ENCODE measurements at places on chromosomes 16 and 17.

GRCh38 chr17:18161207-18162145 is 22.2 kb upstream of the ALKBH5 start:
- no peak for DNase-seq

- no peak for DNase-seq
Observed at GRCh38 chr16:81641395-81642106, 137.5 kb upstream of the PLCG2 start.

- no peak for DNase-seq
Observed at GRCh38 chr17:75695830-75696271, 25.4 kb upstream of the ITGB4 start.

- no peak for DNase-seq
Observed at GRCh38 chr16:83271970-83272575, 535.7 kb upstream of the HSBP1 start.

GRCh38 chr17:63631062-63631461 is 8.8 kb downstream of the MAP3K3 start:
- DNase-seq, result no peak

DNA sequence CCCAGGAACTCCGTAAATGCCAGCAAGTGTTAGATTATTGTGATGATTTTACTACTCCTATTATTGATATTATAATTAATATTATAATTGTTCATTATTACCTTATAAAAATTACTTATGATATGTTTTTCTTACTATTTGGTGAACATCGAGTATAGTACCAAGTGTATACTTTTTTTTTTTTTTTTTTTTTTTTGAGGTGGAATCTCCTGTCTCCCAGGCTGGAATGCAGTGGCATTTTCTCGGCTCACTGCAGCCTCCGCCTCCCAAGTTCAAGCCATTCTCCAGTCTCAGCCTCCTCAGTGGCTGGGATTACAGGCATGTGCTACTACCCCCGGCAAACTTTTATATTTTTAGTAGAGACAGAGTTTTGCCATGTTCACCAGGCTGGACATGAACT is 347.0 kb downstream of the WWOX start:
- no peak for DNase-seq

- no peak for DNase-seq
Observed at GRCh38 chr16:77548151-77548550, 113.3 kb upstream of the ADAMTS18 start.

- no peak for DNase-seq
Observed at GRCh38 chr16:82641336-82641984, 14.7 kb downstream of the CDH13 start.

DNA sequence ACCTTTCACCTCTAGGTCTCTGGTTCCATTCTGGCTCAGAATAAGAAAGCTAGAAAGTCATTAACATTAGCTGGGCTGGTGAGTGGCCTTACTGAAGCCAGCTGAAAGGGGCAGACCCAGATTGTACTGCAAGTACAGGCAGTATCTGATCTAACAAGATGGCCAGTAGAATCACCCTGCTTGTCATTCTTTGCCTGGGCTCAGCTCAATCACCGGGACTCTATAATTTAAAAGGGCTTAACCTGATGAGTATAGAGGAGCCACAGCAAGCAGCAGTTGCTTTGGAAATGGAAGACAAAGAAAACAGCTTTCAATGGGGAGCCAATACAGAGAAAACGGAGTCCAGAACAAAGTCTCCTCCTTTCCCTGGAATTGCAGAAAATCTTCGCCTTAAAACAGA is 13.6 kb downstream of the CDH8 start:
- DNase-seq, result no peak

DNA sequence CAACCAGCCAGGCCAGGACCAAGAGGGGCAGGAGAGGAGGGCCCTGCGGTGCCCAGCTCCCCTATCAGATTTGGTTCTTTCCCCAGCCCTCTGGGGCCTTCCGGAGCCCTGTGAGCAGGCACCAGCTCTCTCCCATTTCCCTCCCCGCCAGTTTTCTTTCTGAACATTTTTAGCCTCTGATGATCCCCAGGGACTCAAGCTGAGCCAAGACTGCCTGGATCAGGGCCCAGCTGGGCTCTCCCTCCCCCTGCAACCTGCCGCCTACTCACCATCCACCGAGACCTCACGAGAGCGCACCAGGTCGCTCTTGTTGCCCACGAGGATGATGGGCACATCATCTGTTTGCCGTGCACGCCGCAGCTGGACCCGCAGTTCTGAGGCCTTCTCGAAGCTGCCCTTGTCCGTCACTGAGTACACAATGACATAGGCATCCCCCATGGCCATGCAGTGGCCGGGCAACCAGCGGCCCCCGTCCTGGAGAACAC is 2.0 kb downstream of the RRAD start:
- no peak for DNase-seq

- no peak for DNase-seq
Observed at GRCh38 chr16:85716022-85716679, 27.4 kb upstream of the GINS2 start.

DNA sequence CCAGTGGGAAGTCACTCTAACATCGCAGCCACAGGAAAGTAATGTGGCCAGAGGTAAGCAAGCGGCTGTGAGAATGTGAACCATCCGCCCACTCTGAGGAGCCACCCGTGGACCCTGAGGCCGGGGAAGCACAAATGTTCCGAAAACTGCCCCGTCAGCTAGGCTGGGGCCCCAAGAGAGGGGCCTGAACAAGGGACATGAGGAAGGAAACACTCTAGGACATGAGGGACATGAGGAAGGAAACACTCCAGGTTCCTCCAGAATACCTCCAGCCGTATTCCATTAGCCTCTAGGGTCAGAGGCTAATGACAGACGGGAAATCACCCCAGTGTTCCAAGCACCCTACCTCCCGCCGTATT is 317 bp downstream of the TEFM start:
- no peak for DNase-seq

DNA sequence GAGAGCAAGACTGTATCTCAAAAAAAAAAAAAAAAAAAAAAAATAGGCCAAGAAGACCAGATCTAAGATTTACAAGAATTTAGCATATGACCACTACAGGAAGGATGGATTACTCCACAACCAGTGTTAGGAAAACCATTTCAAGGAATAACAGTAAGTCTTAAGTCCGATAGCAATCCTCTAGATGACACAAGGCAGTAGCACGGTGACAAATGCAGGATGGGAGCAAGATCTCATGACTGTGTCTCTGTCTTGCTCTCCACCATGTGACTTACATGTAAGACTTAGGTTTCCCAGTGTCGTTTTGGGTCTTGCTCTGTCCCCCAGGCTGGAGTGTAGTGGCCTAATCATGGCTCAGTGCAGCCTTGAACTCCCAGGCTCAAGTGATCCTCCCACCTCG is 27.8 kb downstream of the C16orf96 start:
- no peak for DNase-seq

- no peak for DNase-seq
Observed at GRCh38 chr17:70202840-70203239, 33.5 kb downstream of the KCNJ2 start.

- no peak for DNase-seq
Observed at GRCh38 chr17:2191227-2191626, 112.4 kb downstream of the SMG6 start.

- no peak for DNase-seq
Observed at GRCh38 chr16:24174957-24175356, 81.2 kb upstream of the CACNG3 start.

DNA sequence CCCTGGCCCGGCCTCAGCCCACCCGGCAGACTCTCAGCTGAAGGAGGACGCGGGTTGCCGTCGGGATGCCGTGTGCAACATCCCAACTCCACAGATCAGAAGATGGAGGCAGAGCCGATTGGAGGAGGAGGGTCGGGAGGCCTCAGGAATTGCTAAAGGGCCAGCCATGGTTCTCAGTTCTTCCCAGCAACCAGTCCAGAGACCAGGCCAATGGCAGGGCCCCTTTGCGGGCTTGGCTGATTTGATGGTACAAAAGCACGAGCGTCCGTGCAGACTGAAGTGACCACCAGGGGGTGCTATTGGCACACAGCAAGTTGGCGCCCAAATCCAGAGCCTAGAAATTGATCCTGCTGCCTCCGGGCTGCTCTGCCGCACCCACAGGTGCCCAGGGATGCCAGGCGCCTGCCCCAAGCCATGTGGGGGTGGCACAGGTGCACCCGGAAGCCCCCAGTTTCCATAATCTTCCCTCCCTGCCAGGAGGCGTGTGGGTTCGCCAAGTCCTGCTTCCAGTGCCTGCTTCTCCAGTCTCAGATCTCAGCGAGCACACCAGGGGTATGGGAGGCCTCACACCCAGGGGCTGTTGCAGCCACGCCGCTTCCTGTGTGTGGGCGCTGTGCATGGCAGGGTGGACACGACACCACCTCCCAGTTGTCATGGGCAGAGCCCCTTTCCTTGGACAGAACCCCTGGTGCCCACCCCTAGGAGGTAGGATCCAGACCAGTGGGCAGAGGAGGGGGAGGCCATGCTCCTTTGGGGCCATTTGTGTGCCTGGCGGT is 7.1 kb upstream of the TEX19 start:
- DNase-seq, result peak; percentile 59

GRCh38 chr17:75913537-75914210 is 9.0 kb upstream of the MRPL38 start:
- DNase-seq, result no peak

- no peak for DNase-seq
Observed at GRCh38 chr17:62126292-62126691, 61.2 kb upstream of the MED13 start.

- peak; percentile 56 for DNase-seq
Observed at GRCh38 chr17:29613352-29613837, 9.3 kb downstream of the CORO6 start.

DNA sequence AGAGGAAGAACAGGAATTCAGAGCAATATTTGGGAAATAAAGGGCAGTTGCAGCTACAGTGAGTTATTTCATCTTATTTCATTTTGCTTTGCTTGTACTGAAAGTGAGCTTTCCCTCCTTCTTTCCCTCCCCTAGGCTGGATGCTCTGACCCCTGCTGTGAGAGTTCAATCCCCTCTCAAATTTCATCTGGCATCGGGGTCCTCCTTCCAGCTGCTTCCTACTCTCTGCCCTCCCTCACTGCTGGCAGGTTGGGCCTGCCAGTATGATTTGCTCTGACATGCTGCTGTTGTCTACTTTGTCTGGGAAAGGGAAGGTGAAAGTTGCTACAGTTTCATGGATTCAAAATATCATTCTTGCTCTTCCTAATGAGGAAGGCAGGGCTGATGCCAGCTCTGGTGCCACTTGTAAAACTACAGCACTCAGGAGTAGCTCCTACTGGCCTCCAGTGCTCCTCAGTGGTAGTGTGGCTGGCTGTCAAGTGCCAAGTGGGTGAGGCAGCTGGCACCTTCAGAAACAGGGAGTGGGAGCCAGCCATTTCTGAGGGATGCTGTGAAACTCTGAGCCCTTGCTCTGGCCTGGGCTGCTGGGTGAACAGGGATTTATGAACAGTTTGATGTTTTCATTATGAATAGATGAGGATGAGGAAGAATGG is 408.6 kb downstream of the HAPSTR1 start:
- DNase-seq, result no peak

DNA sequence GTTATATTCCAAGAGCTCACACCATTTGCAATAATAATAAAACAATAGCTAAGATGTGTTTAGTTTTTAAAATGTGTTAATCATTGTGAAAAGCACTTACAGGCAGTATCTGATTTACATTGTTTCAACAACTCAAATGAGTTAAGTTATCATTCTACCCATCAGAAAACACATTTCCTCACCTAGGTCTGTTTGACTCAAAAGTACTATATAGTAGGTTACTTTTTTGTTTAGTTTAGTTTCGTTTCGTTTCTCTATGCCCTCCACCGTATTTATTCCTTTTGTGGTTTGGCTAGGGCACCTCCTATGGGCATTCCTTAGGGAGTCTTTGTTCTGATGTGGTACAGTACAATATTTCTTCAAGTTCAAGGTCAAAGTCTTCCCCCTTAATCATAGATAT is 201.6 kb downstream of the PRKCB start:
- DNase-seq, result no peak

GRCh38 chr17:1232786-1233185 is 37.5 kb upstream of the BHLHA9 start:
- DNase-seq, result peak; percentile 62

DNA sequence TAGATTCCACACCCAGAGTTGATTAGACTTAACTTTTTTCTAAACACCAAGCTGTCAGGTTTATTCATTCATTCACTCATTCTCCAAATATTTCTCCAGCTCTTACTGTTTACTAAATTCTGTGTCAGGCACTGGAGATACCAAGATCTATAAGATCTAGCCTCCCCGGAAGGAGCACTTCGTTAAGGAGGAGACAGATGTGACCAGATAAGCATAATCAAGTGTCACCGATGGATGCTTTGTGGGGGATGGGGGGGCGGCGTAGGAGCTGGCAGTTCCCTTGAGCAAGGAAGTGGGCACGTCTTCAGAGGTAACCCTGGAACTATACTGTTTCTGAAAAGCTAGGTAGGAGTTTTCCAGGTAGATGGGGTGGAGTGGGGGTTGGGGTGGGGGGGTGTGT is 3.8 kb upstream of the RPL26 start:
- DNase-seq, result no peak

All from GM04504 (cell line).